ENCODE measurements at places on chromosomes 2 and 18. TPM values are rescaled to one million over a fixed set of nuclear protein-coding genes. Genes with fewer than 3 reads are reported as not detected.

DNA sequence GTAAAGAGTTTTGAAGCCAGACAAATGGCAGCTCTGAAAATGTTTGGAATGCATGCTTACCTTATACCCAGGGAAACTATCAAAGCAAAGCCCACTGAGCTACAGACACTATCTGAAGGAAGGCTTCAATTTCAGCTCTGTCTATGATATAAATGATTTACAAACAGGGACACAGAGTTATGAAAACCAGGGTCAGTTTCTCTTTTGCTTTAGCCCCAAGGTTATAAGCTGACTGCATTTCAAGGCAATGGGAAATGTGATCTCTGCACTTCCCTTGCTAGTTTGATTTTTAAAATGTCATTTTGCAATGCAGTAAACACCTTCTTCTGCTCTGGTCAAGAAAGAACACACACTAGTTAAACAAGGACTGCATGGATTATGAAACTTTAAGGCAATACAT, 65.2 kb upstream of the CCDC195 start:
- H3K27me3 ChIP-seq, result no peaks in the 10 kb centered on the region
- H3K36me3 ChIP-seq, result peaks cover 2% of the 10 kb centered on the region
- peak; percentile 15 for DNase-seq
- H3K4me1 ChIP-seq, result no peaks in the 10 kb centered on the region

DNA sequence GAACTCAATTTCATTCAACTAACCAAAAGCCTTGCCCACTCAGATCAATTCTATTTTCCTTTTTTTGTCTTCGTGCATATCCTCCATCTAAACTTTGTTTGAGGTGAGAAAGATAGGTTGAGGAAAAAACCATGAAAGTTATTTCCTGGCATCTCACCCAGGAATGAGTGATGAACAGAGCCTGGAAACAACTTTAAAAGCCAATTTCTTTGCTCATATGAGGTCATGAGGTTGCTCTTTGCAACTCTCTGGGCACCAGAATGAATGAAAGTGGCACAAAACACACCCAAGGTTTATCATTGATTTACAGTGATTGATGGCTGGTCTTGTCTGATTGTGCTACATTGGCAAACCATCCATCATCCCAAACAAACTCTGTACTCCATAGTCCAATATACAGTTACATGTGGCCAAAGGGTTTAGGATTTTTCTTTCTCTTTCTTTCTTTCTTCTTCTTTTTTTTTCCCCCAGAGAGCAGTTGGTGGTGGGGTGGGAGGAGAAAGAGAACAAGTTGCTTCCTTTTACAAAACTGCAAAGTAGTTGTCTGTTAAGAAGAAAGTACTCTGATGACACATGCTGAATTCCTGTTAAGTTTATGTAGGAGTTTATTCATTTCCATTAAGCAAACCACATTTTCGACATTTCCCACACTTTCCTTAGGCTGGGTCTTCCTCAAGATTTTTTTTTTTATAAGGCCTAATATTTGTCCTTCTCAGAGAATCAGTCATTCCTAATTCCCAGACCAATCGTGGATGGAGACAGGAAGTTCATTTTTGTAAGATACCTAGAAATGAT, 575.9 kb upstream of the ZEB2 start:
- H3K4me3 ChIP-seq, result no peak overlapping the region
- no peaks in the 10 kb centered on the region for H3K36me3 ChIP-seq
- H3K27ac ChIP-seq, result peak overlapping the region; percentile 43

DNA sequence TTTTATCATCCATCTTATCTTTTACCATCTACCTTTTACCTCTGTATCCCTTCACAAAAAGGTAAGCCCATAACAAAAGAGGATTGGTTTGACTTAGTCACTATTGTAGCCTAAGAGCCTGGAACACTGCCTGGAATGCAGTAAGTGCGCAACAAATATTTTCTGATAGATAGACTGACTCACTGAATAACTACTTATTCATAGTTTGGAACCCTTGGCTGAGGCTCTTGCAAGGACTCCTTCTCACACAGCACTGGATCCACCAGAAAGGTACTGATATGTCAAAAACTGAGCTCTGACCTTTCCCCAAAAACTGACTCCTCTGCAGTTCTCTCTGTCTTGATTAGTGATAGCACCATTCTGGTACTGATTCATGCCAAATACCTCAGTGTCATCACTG, 426.7 kb downstream of the SETBP1 start:
- no peaks in the 10 kb centered on the region for H3K36me3 ChIP-seq
- no peak overlapping the region for H3K27ac ChIP-seq
- peak; percentile 23 for DNase-seq
- H3K4me3 ChIP-seq, result no peak overlapping the region

DNA sequence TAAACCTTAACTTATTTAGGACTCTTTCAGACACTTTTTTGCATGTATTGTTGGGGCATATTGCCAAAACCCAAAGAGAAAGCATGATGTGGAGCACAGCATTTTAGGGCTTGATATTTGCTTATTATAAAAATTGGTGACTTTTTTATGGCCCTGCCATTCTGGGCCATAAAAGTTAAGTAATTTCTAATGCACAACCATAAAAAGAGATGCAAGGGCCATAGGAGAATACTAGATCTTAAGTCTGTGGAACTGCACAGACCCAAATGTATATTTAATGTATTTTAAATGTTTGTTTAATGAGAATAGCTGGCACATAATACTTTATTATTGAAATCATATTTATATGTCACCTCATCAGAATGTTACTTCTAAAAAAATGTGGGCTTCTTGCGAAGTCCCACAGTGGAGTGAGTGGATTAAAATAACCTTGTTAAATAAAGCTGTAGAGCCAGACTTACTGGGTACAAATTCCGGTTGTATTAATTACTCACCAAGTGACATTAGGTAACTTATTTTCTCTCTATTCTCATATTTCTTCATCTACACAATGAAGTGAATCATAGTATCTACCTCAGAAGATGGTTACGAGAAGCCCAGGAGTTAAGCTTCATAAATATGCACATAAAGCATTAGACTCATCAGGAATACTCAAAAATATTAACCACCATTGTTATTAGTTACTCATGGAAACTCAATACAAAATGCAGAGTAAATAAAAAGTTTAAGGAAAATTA, 52.2 kb downstream of the HNMT start:
- H3K27me3 ChIP-seq, result no peaks in the 10 kb centered on the region
- no peak overlapping the region for H3K4me3 ChIP-seq
- H3K36me3 ChIP-seq, result no peaks in the 10 kb centered on the region

GRCh38 chr2:236075802-236076201, 92.4 kb downstream of the GBX2 start:
- no peaks in the 10 kb centered on the region for H3K27me3 ChIP-seq
- no peaks in the 10 kb centered on the region for H3K4me1 ChIP-seq
- DNase-seq, result peak; percentile 13

GRCh38 chr18:75215663-75216062, 5.1 kb downstream of the TSHZ1 start:
- no peaks in the 10 kb centered on the region for H3K36me3 ChIP-seq
- no peak for DNase-seq
- H3K4me1 ChIP-seq, result peaks cover 3% of the 10 kb centered on the region
- no peaks in the 10 kb centered on the region for H3K27me3 ChIP-seq
- no peak overlapping the region for H3K4me3 ChIP-seq

GRCh38 chr2:119432851-119433522, 1.3 kb downstream of the TMEM37 start:
- no peak overlapping the region for H3K27ac ChIP-seq
- H3K4me1 ChIP-seq, result peaks cover 5% of the 10 kb centered on the region
- no peak for DNase-seq
- no peak overlapping the region for H3K4me3 ChIP-seq
- no peaks in the 10 kb centered on the region for H3K36me3 ChIP-seq

DNA sequence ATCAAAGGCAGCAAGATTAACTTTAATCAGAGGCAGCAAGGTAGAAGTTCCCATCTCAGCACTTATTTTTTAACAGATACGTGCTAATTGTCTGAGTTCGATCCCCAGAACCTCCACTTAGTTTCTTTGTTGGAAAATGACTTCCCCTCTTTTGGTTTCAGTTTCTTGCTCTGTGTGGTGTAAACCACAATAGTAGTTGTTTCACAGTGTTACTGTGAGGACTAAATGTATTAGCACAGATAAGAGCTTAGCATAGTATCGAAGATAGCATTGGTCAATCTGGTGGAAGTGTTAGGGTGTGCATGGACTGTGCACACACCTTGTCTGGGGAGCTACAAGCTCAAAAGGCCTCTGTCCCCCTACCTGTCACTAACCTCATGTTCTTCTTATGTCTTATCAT, 988.3 kb upstream of the GYPC start:
- no peak overlapping the region for H3K4me3 ChIP-seq
- DNase-seq, result no peak
- no peaks in the 10 kb centered on the region for H3K27me3 ChIP-seq
- H3K4me1 ChIP-seq, result no peaks in the 10 kb centered on the region
- H3K27ac ChIP-seq, result no peak overlapping the region
- H3K36me3 ChIP-seq, result no peaks in the 10 kb centered on the region

DNA sequence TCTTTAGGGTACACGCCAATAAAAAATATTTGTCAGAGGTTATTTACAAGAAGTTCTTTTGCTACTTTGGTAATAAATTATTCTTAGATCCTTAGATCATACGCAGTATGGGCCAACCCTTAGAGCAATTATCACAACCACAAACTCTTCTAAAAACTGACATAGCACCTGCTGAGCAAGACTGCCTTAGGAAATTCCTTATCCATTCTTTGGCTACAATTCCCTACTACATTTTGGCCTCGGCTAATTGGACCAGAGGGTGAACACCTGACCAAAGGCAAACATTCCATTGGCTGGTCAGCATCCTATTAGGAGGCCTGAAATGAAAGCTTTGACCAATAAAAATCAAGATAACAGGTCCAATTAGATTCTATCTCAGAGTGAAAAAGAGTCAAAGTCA, 147.6 kb upstream of the CCDC68 start:
- H3K4me1 ChIP-seq, result no peaks in the 10 kb centered on the region
- H3K27me3 ChIP-seq, result no peaks in the 10 kb centered on the region
- H3K27ac ChIP-seq, result no peak overlapping the region

DNA sequence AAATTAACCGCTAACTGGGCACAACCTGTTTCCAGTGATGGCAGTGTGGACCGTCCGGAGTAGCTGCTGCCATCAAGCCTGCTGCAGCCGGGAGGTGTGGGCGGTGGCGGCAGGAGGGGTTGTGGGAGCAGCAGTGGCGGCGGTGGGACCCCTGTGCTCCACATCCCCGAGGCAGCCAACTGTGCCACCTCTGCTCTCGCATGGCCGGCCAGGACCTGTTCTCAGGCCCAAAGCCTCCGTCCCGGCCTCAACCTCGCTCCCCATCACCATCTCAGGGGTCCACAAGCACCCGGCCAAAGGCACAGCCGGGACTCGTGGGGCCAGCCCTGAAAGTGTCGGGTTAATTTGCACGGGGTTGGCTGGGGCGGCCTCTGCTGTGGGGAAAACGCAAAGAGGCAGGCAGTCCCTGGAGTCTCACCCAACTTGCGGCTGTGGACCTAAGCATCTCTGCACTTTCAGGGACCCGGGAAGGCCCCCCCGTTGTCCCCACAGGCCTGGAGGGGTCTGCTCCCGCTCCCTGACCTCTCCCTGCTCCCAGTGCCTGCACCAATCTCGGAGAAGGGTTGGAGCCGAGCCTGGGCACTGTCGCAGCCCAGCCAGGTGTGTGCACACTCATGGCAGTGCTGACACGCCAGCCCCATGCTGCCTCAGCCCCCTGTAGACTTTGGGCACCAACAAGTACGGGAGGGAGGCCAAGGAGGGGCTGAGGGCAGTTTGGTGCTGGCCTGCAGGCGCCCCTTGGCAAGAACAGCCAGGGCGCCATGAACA, 44.4 kb upstream of the PEX13 start:
- no peak overlapping the region for H3K27ac ChIP-seq
- no peak for DNase-seq
- no peaks in the 10 kb centered on the region for H3K4me1 ChIP-seq
- no peak overlapping the region for H3K4me3 ChIP-seq

GRCh38 chr2:231370749-231371429, 24.6 kb upstream of the B3GNT7 start:
- no peaks in the 10 kb centered on the region for H3K36me3 ChIP-seq
- H3K4me1 ChIP-seq, result no peaks in the 10 kb centered on the region
- H3K27ac ChIP-seq, result no peak overlapping the region
- H3K4me3 ChIP-seq, result no peak overlapping the region
- DNase-seq, result no peak

DNA sequence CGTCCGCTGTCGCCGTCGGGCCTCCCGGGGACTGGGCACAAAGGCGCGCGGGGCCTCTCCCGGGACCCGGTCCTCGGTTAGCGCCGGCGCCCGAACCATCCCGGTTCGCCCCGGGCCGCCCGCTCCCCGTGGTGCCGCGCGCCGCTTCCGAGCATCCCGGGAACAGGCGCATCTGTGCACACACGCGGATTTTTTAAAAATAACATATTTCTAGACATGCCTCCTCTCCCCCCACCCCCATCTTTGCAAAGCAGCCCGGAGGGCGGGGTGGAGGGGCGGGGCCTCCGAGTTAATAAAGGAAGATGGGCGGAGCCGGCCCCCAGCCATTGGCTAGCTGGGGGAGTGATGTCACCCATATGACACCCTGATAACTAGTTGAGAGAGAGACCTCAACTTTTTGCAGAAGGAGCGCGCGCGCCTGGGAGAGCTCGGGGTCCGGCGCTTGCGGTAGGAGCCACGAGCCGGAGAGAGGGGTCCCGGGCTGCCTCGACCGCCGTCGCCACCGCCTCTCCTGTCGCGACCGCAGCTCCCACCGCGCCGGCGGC, at the start of gene SOX11:
SOX11 (plus strand) TSS at position 400 of the 545 bp plus-strand sequence. CDS start 338 bp downstream, outside the sequence.
- DNase-seq, result peak; percentile 95
- H3K36me3 ChIP-seq, result no peaks in the 10 kb centered on the region
- peak within 1 kb of the TSS; percentile 70 for H3K4me3 ChIP-seq
- H3K27ac ChIP-seq, result peak within 1 kb of the TSS; percentile 50

- H3K27ac ChIP-seq, result no peak overlapping the region
- H3K36me3 ChIP-seq, result no peaks in the 10 kb centered on the region
- H3K4me1 ChIP-seq, result no peaks in the 10 kb centered on the region
- no peak overlapping the region for H3K4me3 ChIP-seq
These were observed 45.3 kb downstream of the ADCYAP1 start for GRCh38 chr18:949724-950631.

The NEB gene
- total RNA-seq, result 0.26 TPM

The CXCR1 gene
- not detected for total RNA-seq

The OXER1 gene
- total RNA-seq, result 0.26 TPM

The HOXD1 gene
- not detected for total RNA-seq

The PKDCC gene
- total RNA-seq, result 63.9 TPM

The CELF4 gene
- total RNA-seq, result not detected

The LINC00305 gene
- total RNA-seq, result not detected

The GPR75 gene
- 1.8 TPM for total RNA-seq

The DNAJC5G gene
- not detected for total RNA-seq

The GALNT3 gene
- total RNA-seq, result 0.66 TPM

The ALPG gene
- total RNA-seq, result not detected

The AQP12B gene
- total RNA-seq, result not detected

The RAB6C gene
- not detected for total RNA-seq

The PCARE gene
- under 0.01 TPM for total RNA-seq

The FAP gene
- 96.1 TPM for total RNA-seq

The ERCC3 gene
- 37.7 TPM for total RNA-seq

All from fibroblast of lung (primary cell).